Left kidney (tissue), 8 donors: ENCODE measurements at places on chromosomes 11 and 22.

DNA sequence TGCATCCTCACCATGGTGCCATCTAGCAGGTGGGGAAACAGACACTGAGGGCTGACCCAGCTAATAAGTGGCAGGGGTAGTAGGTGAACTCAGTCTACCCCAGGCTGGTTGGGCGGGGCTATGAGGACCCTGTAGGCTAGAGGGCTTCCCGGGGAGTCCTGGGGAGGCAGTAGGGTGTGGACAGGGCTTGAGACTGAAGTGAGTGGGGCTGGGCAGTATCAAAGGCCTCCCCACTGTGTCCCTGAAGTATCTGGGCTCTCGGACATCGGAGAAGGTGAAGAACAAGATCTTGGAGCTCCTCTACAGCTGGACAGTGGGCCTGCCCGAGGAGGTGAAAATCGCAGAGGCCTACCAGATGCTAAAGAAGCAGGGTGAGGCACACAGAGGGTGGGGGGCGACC lies 11.4 kb downstream of the GGA1 start:
- no peak for DNase-seq

DNA sequence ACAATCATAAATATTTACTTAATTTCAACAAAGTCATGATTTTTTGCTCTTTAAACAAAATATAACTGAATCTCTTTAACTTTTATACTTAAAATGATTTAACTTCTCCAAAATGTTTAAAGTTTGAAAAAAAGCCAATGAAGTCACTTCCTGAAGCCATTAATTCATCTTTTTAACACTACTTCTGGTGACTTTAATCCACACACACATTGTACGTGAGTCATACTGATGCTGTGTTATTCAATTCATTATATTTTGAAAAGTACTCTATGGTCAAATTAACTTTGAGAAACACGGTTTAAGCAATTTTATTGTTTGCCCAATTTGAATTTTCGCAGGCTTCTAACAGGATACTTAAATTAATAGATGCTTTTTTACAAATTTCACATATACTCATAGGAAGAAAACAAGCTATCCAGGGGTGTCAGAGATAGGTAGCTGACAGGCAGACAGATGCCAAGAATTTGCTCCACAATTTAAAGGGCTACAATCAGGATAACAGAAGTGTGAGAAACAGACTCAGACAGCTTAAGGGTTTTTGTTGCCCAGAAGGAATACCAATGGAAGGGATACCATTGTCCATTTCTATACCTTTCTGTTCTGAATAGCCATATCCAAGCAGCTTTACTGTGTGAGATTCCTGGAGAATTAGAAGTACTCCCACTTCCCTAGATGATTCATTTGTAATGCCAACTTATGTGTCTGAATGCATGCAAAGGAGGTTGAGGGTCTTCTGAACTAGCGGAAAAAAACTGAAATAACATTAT lies 118.4 kb downstream of the RBFOX2 start:
- no peak for DNase-seq

- no peak for DNase-seq
Measured at GRCh38 chr11:30357872-30358271, 35.0 kb downstream of the ARL14EP start.

DNA sequence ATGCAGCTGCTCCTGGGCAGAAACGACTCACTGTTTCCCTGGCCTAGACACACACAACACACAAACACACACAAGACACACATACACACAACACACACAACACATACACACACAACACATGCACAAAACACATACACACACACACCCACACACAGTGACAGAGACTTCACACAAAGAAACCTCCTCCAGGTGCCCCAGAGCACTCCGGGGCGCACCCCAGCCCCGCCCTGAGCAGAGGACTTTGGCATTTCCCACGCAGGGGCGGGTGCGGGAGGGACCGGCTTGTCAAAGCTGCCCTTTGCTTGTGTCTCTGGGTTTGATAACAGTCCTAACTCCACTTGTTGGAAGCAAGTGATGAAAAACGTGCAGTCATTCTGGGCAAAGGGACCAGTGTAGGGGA lies 6.5 kb downstream of the APOBEC3A start:
- no peak for DNase-seq

GRCh38 chr22:42439821-42440674 lies 7.8 kb upstream of the NFAM1 start:
- DNase-seq: no peak

DNA sequence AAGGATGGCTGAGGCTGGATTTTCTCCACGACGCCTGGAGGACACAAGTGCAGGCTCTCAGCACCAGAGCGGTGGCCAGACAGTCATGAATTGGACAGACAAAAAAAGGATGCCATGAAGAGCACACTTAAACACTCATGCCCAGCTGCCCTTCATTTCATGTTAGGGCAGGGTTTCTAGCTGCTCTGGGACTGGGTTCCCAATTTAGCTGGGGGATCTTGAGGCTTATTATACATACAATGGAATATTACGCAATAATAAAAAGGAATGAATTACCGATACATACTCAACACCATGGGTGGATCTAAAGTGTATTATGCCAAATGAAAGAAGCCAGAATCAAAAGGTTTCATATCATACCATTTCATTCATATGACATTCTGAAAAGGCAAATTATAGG lies 512.1 kb upstream of the LRRC4C start:
- DNase-seq: no peak

DNA sequence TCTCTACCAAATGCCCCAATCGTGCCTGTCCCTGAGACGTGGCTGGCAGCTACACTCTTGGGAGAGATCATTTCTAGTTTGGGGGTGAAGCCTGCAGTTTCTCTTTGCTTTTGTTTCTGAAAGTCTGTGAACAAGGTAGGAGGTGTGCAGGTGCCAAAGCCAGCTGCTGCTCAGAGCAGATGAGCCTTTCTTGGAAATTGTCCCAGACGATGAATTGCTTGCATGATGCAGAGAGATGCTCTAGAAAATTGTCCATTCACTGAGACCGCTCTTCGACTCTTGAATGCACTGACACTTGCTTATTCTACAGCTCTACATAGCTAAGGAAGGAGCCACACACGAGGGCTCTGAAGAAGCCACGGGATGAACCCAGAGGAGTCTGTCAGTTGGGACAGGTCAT lies 225.6 kb upstream of the E2F8 start:
- DNase-seq: no peak

- DNase-seq: no peak
Measured at GRCh38 chr22:39314251-39314971, 5.0 kb downstream of the RPL3 start.

DNA sequence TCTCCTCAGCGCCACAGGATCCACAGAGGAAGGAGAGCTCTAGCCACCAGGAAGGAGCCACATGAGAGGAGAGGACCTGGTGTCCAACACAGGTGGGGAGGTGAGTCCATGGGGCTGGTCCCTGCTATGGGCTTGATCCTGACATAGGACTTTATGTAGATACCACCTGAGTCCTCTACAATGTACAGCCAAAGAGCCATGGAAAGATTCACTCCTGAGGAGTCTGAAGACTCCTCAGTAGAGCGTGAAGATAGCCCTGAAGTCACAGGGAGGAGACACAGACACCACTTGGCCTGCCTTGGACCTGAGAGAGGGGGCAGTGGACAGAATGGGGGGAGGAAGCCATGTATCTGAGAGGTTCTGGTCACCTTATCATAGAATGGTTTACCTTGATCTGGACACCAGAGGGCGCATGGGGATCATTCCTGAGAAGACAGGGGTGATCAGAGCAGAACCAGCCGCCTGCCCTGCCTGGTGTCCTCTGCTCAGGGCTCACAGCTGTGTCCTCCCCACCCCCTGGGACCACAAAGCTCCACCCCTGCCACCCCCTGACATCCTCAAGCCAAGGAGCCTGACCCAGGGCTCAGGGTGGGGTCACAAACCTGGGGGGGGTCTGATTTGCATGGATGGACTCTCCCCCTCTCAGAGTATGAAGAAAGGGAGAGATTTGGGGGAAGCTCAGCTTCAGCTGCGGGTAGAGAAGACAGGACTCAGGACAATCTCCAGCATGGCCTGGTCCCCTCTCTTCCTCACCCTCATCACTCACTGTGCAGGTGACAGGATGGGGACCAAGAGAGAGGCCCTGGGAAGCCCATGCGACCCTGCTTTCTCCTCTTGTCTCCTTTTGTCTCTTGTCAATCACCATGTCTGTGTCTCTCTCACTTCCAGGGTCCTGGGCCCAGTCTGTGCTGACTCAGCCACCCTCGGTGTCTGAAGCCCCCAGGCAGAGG lies 77.0 kb downstream of the ZNF280B start:
- peak; percentile 66 for DNase-seq

DNA sequence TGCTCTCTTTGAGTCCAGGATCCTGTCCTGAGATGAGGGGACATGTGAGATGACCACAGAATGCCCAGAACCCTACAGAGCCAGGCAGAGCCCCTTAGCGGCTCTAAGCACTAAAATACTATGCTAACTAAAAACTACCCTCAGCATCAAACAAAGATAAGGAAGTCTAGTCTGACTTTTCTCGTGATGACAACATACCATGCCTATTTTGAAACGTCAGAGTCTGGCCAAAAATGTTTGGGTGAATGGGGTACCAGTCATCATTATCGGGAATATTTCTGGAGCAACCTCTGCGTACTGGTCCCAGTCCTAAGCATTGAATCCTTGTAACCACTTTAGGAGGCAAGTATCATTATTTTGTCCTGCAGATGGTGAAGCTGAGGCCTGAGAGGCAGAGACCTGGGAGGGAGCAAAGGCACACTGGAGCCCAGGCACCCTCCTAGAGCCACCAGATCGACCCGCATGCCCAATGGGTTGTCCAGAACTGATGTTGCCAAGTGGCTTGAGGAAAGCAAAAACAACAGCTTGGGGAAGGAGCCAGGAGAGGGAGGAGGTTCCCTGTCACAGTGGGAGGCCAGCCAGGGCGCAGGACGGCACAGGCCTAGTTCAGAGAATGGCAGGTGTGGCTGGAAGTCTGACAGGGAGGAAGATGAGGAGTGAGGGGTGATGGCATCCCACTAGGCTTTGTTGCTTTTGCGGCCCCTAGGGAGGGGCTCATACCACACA lies 7.2 kb upstream of the OSM start:
- DNase-seq: no peak

GRCh38 chr11:131748151-131749050 lies 378.0 kb downstream of the NTM start:
- peak; percentile 63 for DNase-seq

GRCh38 chr22:43428005-43428485 lies 16.2 kb downstream of the MPPED1 start:
- no peak for DNase-seq

DNA sequence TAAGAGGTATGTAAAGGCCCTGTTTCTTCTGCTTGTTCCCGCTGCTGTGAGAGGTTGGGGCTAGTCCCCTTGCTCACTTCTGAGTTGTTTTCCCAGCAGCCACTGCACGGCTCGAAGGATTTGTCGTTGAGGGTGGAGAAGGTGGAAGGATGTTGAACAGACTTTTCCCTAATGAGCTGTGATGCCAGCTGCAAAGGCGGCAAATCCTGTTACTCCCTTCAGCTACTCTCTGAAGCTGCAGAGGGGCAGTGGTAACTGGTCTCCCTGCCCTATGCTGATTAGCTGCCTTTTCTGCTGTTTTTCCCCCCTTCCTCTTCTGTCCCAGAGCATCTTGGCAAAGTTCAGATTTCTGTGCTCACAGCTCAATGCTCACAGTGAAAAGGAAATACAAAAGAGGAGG lies 90.4 kb upstream of the SLC25A18 start:
- DNase-seq: no peak

DNA sequence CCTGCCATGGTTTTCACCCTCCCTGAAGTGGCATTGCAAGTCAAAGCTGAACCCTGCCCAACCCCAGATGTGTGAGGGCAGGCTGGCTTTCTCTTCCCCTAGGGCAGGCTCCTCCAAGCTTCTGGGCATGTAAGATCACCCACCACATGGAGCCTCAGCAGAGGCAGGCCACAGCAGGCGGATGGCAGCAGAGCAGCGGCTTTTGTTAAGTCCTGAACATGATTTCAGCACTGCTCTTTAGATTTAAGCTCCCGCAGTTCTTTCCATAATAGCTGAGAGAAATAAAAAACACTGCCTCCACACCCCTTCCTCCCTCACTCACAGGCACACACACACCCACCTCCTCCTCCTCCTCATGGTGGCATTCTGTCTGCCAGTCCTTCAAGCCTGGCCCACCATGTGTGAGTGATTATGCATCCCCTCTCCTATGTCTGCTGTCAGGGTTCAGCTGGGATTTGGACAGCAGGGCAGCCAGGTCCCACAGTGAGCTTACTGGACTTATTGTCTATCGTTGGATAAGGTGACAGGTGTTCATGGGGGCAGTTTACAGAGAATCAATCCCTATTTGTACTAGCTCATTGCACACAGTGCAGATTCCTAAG lies 5.0 kb upstream of the NTM start:
- no peak for DNase-seq

DNA sequence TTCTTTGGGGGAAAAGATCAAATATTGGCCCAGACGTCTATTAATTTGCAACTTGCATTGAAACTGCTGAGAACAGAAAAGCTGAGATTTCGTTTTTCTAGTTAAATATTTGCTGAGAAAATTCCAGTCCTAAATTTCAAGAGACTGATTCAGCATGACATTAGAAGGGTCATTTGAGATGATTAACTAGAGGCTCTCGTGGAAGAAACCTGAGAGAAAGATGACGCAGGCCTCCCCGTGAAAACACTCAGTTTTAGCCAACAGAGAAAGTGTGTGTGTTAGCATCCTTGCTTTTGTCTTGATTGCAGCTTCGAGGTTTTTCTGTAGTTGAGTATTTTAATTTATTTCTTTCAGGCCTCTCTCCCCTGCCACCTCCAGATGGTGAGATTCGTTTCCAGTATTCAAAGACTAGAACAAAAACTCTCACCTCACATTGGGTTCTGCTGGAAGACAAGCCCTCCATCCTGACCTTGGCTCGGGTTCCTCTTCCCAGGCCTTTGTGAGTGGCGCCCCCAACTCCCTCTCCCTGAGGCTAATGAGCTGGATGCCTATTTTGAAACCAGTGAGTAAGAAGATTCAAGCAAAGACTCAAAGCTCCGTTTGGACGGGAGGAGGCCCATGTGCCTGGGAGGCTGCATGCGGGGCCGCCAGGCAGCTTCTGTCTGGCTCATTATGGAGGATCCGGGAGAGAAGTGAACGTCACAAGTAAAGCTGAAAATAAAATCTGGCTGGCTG lies 52.4 kb downstream of the CELSR1 start:
- no peak for DNase-seq

- DNase-seq: no peak
Measured at GRCh38 chr22:38177044-38177443, 4.6 kb downstream of the PLA2G6 start.

DNA sequence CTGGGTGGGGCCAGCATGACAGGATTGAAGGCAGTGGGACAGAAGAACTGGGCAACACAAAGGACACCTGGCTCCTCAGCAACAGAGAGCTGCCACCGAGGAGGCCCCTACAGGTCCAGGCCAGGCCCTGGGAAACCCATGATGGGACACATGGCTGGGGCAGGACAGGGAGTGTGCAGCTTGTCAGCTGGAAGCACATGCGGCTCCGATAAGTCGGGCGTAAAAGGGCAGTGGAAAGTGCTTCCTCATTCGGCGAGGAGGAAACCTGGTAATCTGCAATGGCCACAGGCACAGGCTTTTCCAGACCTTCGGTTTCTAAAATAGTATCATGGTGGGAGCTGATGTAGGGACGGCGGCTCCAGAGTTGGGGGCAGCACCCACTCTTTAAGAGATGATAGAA lies 16.5 kb downstream of the GNAZ start:
- DNase-seq: no peak

GRCh38 chr22:29632672-29633071 lies 29.2 kb downstream of the NF2 start:
- no peak for DNase-seq
